A549 treated with DMSO at 1 μM for 4 hours (cell line): ENCODE measurements at places on chromosomes 12 and 14. TPM values are rescaled to one million over a fixed set of nuclear protein-coding genes. Genes with fewer than 3 reads are reported as not detected.

GARIN6 gene
- not detected in 5 replicates for total RNA-seq

AACS gene
- 15.2 to 18.8 TPM (median 17.2 TPM) in 5 replicates for total RNA-seq

CACNA2D4 gene
- not detected in 5 replicates for total RNA-seq

SERPINA4 gene
- total RNA-seq: not detected in 5 replicates

LMNTD1 gene
- not detected in 5 replicates for total RNA-seq

ARMH4 gene
- total RNA-seq: 0.49 to 1.8 TPM (median 0.79 TPM) in 5 replicates

PLA2G1B gene
- not detected in 5 replicates for total RNA-seq

SMIM41 gene
- not detected in 5 replicates for total RNA-seq

GUCY2C gene
- total RNA-seq: 0.02 to 0.06 TPM (median 0.03 TPM) in 3 of 5 replicates, not detected in the others

LYZ gene
- 0.26 to 1.7 TPM in 2 of 5 replicates, not detected in the others for total RNA-seq

CMA1 gene
- total RNA-seq: not detected in 5 replicates
